ENCODE measurements at places on chromosomes 6 and 20.

DNA sequence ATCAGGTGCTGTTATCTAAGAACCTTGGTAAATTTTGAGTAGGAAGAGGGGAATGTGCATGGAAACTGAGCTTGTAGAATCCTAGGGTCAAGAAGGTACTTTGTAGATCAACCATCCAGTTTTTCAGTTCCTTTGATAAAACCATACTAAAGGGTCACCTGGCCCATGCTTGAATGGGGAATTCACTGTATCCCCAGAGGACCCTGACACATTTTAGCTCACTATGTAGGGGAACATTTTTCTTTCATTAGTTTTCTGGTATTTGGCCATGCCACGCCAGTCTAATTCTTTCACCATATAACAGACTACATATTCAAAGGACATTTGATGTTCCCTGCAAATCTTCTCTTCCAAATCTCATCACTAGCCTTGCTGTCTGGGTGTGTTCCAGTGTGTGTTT lies 29.9 kb downstream of the LRRC1 start:
- no peak for DNase-seq

DNA sequence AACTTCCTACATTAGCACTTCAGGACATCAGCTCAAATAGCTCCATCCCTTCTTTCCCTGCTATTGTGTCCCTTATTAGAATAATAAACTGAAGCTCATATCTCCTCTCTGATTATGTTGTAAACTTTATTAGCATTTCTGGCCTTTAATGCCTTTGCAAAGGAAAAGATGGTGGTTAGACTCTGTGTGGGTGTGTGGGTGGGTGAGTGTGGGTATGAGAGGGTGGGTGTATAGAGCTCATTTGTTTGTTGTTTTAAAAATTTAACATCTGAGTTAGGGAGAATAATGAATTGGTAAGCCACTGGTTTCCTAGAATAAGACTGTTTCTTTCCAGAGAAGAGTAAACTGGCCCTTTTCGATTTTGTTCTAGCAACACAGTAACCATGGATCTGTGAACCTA lies 70.6 kb upstream of the L3MBTL3 start:
- no peak for DNase-seq

- no peak for DNase-seq
These were observed 237.6 kb upstream of the CDH4 start for GRCh38 chr20:61014491-61014890.

GRCh38 chr6:43176423-43176786 lies 5.3 kb downstream of the SRF start:
- no peak for DNase-seq

GRCh38 chr6:143406673-143407072 lies 43.8 kb downstream of the ADAT2 start:
- DNase-seq: no peak

DNA sequence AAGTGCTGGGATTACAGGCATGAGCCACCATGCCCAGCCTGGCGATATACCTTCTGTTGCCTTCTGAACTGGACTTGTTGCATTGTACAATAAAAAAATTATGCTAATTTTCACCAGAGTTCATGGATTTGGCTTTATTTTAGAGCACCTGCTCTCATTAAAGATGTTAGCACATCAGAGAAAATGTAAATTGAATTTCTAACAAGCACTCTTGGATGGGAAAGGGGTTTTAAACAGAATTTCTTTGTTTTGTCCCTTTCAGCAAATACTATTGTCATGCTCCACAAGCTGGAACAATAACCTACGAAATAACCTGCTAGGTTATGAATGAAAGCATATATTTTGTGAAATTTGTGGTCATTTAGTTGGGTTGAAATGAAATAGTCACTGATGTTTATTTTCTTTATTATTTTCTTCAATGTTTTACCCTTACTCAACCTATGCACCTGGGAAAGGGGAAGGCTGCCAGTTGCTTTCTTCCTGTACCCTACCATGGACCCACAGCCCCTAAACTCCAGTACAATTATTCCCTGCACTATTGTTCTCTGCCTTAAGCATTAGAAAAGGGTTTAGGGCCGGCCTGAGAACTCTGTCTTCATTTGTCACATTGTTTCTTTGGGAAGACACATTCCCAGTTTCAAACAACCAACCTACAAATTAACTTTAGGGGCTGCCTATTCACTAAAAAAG lies 22.2 kb downstream of the ZDHHC14 start:
- DNase-seq: no peak

- no peak for DNase-seq
These were observed 45.7 kb upstream of the NEDD9 start for GRCh38 chr6:11278207-11278559.

GRCh38 chr6:39100358-39100757 lies 14.6 kb downstream of the SAYSD1 start:
- no peak for DNase-seq

DNA sequence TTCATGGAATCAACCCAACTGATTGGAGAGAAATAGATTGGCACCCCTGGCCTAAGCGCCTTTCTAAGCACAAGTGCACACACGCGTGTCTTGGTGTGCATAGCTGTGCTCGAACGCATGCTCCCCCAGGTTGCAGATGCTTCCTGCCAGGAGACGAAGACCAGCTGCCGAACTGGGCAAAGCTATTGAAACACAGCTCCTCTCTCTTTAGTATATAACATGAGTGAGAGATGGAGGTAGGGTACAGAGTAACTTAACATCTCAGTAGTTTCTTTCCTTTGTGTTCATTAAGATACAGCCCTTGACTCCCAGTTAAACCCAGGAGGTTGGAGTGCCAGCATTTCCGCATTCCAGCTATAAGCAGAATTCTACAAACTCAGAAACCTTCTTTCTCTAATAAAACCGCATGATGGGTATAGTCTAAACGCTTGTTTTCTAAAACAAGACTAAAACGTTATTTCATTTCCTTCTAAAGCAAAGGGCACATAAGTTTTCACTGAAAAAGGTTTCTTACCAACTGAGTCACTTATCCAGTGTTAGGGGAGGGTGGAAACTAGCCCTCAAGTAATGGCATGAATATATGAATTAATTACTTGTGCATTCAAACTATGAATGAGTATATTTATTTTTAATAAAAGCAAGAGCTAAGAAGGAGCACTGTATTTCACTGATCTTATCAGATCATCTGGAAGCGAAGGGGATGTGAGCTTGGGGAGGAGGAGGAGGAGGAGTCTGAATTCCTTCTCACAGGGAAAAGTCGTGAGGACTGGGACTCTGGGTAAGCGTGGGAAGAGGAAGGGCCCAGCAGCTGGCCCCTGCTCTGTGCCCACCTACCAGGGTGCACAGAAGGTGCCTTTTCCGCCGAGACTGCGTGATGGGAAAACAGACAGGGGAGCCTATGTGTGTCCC lies 179.2 kb downstream of the TMEM242 start:
- DNase-seq: no peak

DNA sequence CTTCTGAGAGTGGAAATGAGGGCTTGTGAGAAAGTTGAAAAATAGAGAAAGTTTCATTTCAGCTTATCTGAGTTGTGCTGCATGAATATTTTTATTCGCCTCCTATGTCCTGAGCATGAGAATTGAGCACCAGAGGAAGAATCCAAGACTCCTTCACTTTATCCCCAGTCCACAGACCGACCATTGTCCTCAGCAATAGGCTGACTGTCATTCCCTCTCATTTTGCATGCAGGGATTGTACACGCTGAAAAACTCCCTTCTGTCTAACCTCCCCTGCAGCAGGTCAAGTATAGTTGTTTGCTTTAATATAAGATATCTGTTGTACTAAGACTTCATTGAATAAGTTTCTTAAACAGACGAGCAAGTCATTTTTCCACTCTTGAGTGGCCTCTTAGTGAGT lies 437.6 kb downstream of the PRKN start:
- no peak for DNase-seq

- DNase-seq: no peak
These were observed 35.8 kb downstream of the GCNT2 start for GRCh38 chr6:10556992-10557391.

GRCh38 chr6:107061125-107062020 lies 33.4 kb downstream of the MTRES1 start:
- DNase-seq: no peak

DNA sequence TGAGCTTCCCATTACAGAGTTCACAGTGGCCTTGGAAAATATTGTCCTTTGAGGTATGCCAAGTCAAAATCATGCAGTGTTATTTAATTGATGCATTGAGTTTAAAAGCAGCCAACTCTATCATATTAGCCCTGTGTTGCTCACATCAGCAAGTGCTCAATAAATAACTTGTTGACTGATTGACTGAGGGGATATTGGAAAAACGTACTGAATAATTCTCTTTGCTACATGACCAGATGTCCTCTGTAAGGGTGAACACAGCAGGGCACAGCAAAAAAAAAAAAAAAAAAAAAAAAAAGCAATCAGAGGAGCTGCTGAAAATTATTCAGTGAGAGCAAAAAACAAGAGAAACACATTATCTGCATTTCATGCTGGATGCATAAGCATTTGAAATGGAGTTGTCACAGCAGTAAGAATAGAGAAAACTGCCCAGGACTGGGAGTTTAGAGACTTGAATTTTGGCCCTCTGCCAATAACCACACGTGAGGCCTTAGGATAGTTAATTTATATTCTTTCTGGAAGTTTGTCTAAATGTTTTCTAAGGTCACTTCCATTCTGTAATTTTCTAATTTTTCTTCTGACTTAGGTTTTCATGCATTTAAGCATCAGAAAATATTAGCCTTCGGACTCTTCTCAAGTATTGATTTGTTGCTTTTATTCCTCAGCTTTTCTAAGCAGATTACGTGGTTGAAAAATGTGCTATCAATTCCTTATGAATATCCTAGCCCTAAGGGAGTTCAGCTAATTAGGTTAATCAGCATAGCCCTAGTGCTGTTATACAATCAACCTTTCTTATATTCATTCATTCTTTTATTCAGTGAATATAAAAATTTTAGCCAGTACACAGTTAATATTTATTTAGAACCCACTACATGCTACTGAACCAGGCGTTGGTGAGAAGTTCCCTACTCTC lies 246.8 kb upstream of the STXBP5 start:
- DNase-seq: no peak

Data from CD4-positive, alpha-beta T cell treated with Interleukin-1 beta for 1 hour (primary cell).